Stimulated activated CD4-positive, alpha-beta T cell treated with anti-CD3 and anti-CD28 coated beads, Interleukin-4, amount 100 ng/mL, for 1 hour (primary cell): ENCODE measurements at places on chromosomes 1 and 21.

DNA sequence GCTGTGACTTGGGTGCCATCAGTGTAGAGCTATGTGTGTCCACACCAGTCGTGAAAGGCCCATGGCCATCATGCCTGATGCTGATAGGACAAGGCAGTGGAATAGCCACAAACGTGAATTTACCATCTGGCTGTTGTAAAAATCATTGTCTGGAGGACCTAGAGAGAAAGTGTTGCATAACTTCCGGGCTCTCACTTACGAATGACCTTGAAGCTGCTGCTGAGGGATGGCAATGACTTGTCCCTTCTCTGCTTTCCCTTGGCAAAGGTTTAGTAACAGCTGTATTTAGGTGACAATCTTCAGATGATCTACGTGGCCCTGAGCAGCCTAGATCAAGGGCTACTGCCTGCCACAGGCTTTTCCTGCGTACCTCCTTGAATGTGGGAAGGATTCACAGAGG lies 5.8 kb downstream of the ATP1B1 start:
- DNase-seq: no peak

DNA sequence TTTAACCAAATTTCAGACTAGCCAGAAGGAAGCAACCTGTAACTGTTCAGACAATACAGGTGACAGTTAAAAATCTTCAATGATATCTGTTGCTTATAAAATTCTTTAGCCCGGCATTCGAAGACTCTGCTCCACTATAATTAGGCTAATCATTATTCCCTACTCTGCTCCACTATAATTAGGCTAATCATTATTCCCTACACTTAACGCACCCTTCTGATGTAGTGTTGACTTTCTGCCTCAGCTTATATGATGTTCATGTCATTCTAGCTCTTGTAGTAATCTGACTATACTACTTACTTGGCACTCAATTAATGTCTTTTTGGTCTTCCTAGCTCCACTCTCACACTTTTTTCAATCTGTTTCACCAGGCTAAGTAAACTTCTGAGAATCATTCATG lies 13.3 kb downstream of the TESK2 start:
- DNase-seq: no peak

DNA sequence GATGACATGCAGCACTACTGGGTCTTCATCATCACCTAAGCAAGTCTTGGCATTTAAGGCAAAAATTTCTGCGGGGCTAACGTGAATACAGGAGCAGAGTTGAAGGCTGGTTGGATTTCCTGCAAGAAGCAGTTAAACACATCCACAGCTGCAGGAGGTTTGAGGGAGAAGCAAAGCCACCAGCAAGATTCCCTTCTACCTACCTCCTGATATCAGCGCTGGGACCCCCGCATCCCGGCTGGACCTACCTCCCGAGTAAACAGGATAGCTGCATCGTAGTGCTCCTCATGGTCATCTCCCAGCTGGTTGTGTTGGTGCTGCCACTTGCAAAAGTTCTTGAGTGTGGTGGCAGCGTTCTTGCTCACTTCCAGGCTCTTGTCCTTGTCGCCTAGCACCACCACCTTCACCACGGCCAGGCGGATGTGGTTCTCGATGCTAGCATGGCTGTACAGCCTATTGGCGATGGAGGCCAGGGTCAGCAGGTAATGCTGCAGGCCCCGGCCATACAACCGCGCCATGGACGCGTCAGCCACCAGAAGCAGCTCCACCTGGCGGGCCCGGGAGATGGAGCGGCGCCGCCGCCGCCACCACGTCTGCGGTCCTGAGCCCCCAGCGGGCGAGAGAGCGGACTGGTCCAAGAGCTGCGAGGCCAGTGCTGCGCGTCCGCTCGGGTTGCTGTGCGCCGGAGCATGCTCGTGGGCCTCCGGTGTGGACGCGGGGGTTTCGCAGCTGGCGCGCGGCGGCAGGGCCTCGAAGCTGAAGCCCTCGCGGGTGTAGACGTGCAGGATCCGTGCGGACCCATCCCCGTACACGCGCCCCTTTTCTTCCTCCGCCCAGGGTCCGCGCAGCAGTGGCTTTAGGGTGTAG lies 1.6 kb downstream of the ADAMTS5 start:
- no peak for DNase-seq

GRCh38 chr1:57719274-57719673 lies 295.4 kb upstream of the DAB1 start:
- no peak for DNase-seq

DNA sequence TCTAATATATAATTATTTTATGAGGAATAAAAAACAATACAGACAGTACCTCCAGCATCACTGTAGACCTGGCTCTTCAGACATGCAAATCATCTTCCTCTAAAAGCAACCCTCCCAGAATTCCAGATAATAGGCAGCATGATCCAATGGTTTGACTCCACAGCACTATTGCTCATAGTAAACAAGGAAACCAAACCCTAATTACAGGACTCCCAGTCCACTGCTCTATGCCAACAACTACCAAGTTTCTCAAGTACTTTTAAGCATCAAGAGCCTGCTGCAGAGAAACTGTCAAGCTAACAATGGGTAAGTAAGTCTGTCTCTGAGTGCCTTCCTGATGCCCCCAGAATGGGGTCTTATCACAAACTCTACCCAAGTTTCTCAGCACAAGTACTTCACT lies 57.2 kb downstream of the EYA3 start:
- DNase-seq: no peak

DNA sequence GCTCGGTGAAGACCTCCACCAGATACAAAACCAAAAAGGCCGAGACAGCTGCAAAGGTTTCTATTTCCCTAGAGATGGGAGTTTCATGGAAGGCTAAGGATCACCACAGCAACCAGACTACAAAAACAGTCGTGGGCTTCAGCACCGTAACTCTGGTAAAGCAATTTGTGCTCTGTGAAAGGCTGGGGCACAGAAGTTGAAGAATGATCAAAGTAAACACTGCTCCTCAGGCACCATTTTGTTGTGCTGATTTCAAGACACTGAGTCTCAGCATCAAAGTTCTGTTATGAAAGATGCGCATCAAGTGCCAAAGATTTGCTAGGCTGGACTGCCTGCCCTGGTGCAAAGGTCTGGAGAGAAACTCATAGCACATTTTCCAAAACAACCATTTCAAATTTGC lies 116.2 kb downstream of the TGFBR3 start:
- DNase-seq: no peak
